ENCODE measurements at places on chromosomes 5 and 9. TPM values are rescaled to one million over a fixed set of nuclear protein-coding genes. Genes with fewer than 3 reads are reported as not detected.
A peak's percentile ranks its signal among the peaks of the same experiment; 100 is the strongest.

The SPINK13 gene
- total RNA-seq, result not detected

The CBY3 gene
- total RNA-seq, result 2.3 TPM

The SLC12A7 gene
- total RNA-seq, result 32.2 TPM

DNA sequence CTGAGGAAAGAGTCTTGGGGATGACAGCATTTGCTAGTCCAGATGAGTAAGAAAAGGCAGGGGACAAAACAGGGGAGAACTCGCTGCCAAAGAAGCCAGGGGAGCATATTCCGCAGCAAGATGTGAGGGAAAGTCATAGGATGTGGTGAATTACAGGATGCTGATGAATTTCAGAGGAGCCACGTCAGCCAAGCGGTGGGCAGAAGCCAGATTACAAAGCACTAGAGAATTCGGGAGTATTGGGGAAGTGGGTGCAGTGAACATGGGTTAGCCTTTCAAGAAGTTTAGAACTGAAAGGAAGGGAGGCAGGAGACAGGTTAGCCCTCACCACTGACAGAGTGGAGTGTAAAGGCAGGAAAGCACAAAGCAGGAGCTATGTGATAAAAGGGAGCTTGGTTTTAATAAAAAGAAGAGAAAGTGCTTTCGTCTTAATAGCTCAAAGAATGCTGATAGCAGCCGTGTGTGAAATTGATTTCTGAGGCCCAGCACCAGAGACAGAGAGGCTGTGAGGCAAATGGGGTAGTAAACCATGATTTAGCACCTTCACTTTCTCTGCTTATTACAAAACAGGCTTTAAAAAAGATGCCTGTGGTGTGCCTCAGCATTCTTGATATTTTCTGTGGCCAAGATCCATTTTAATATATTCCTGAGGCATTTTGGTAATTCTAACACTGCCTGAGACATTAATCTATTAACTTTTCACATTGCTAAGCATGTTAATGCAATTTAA lies 16.9 kb downstream of the ADAMTSL1 start:
- no peak for DNase-seq

DNA sequence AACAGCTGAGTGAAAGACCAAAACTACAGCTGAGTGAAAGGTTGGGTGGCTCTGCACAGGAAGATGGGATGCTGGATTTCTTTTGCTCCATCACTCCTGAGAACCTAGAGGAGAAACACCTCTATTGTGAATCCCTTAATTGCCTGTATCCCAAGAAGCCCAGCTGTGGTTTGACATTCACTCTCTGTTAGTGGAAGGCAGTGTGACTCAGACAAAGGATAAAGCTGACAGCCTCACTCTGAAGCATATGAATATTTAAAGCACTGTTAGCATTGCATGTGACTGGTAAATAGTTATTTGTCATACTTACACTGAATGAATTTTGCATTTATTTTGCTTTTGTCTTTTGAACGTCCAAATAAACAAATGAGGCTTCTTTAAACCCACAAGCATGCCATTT lies 367.1 kb upstream of the RIOK2 start:
- DNase-seq, result peak; percentile 46

DNA sequence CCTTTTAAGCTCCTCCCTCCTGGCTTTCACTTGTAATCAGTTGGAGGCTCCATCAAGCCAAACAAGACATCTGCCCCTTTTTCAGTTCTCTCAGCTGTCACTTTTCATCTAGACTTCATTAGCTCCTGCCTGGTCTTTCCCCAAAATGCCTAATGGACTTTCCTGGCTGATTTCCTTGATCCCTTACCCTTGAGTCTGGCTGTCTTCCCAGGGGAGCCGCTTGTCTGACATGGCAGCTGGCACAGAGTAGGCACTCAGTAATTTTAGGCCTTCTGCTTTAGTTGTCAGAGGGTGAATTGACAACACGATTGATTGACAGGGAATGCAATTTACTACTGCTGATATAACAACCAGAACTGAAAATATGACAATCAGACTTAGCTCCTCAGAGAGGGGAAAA lies 2.1 kb downstream of the C9orf153 start:
- DNase-seq, result no peak

DNA sequence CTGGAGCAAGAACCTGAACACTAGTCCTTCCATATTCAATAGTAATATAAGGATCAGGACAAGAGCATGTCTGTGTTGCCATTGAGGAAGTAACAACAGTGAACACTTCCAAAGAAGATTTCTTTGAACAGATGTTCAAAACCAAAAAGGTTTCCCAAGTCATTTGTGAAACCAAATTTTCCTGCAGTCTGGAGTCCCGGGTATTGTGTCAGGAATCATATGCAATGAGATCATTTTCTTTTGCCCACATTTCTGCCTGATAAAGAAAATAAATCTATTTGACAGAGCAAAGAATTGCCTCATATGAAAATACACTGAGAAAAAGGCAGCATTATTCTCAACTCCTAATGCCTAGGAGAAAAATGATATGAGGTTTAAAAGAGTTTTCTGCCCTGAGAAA lies 151.7 kb downstream of the SNX18 start:
- no peak for DNase-seq

DNA sequence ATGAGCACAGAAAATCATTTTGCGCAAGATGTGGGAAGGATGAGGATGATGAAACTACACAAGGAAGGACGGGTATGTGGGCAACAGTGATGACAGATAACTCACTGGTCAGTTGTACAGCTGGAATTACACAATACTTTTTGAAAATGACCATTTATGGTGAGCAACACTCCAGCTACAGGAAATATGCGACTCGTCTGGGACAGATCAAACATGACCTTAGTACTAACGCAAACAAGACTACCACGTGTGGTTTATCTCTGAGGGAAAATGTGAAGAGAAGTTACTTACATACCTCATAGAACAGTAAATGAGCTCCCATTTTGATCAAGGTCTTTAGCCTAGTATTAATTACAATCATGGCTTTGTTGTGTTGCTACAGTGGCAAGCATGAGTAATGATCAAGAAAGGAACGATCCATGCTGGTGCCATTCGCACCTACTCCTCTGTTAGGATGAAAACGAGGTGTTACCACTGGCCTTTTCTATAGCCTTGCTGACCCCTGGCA lies 456.9 kb downstream of the BNC2 start:
- no peak for DNase-seq
